ENCODE measurements at places on chromosomes 12 and 14. TPM values are rescaled to one million over a fixed set of nuclear protein-coding genes. Genes with fewer than 3 reads are reported as not detected.

- DNase-seq: no peak
Observed at GRCh38 chr14:104120281-104120741, 18.1 kb upstream of the KIF26A start.

- no peak for DNase-seq
Observed at GRCh38 chr14:56268673-56269072, 150.5 kb downstream of the PELI2 start.

DNA sequence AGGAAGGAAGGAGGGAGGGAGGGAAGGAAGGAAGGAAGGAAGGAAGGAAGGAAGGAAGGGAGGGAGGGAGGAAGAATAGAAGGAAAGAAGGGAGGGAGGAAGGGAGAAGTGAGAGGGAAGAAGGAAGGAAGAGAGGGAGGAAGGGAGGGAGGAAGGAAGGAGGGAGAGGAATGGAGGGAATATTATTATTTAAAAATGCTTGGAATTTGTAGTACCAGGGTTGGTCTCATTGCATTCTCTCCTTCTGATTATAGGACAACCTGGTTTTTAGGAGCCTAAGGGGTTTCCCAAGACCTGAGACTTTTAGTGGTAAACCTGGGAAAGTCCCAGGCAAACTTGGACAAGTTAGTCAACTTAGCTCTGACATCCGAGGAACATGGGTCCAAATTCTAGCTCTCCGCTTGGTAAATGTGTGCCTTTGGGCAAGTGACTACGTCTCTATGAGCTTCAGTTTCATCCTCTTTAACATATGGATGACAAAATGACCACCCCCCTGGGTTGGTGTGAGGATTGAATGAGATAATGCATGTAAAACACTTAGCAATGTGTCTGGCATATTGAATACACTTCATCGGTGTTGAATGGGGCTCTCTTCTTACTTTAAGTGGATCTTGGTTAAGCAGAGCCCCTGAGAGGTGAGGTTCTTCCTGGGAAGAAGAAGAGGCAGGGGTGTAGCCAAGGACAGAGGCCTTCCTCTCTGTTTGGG, 690.7 kb upstream of the TBX3 start:
- no peak for DNase-seq

DNA sequence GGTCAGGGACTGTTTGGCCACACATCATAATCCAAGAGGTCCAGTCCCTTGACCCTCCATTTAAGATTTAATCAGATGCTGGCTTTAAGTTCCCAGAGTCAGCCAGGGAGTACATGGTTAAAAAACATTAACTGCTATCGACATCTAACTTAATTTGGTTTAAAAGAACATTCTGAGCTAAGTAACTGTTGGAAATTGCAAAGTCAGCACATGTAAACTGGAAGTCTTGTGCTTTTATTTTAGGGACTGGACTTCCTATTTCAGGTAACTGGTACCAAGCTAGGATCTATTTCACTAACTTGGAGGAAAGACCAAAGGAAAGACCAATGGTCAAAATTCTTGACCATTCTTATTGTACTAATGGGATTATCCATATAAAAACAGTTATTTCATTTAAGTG, 40.6 kb downstream of the GNS start:
- DNase-seq: no peak

- no peak for DNase-seq
Observed at GRCh38 chr12:88575361-88575970, 4.8 kb downstream of the KITLG start.

DNA sequence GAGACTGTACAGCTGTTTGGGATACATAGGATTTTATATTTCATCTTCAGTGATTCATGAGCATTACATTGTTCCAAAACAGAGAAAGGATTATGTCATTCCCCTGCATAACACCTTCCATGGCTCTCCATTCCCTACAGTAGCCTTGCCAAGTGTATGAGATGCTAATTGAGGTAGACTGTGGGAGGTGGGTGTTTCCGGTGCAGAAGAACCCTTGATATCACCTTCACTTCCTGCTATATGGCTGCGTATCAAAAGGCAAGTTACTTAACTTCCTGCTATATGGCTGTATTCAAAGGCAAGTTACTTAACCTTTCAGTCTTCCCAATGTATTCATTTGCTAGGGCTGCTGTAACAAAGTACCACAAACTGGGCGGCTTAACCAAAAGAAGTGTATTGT, 11.2 kb downstream of the FAR2 start:
- DNase-seq: no peak

- DNase-seq: no peak
Observed at GRCh38 chr12:108123402-108123801, 5.7 kb upstream of the WSCD2 start.

DNA sequence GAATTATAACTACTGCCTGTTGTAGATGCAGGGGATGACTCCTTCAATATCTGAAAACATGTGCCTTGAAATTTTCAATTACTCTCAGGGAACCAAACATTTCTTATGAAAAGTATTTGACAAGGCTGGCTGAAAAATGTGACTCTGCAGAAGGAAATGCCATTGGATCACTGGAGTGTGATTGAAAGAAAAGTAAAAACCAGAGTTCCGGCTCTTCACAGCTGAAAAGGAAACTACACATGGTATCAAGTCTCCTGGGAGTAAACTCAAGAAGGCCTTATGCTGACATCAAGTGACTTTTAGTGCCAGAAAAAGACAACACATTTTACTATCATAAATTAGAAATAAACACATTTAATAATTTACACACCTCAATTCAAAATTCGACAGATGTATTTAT, 693.0 kb downstream of the LRFN5 start:
- no peak for DNase-seq

- DNase-seq: no peak
Observed at GRCh38 chr12:26750531-26751175, 82.3 kb downstream of the ITPR2 start.

GRCh38 chr14:75449696-75450095, 21.9 kb downstream of the JDP2 start:
- DNase-seq: no peak

DNA sequence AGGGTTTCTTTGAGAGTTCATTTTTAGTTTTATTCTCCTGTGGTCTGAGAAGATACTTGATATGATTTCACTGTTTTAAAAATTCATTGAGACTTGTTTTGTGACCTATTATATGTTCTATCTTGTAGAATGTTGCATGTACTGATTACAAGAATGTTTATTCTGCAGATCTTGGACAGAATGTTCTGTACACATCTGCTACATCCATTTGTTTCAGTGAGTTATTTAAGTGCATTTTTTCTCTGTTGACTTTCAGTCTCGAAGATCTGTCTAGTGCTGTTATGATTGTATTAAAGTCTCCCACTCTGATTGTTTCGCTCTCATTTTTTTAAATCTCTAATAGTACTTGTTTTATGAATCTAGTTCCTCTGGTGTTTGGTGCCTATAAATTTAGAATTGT, 1319.8 kb downstream of the TMEM121 start:
- no peak for DNase-seq

DNA sequence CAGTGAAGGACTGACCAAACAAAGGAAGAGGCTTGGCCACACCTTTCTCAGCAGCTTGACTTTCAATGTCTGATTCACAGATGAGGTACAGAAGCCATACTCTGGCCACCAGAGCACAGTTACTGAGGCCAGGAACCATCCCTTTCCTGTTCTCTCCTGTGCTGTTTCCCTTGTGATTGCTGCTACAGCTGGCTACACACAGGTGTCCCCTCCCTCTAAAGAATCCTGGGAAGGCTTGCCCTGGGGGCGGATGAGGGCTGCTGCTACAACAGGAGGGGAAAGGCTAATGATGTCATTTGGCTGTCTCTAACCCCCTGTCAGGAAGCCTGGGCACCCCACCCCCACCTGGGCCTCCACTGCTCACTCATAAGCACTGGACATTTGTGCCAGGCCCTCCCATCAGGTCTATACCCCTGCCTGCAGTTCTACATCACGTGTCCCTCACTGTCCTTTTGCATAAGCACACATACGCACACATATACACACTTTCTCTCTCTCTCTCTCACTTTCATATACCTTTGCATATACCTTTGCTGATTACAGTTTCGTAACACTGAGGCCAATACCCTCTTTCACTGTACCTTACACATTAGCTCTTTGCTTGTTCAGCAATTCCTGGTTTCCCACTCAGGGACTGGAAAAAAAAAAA, 41.4 kb downstream of the PRPF40B start:
- DNase-seq: peak; percentile 62

- DNase-seq: no peak
Observed at GRCh38 chr12:68439368-68440045, 107.3 kb upstream of the MDM1 start.

- DNase-seq: no peak
Observed at GRCh38 chr12:80868576-80868975, 69.2 kb downstream of the LIN7A start.

GRCh38 chr14:86673523-86673969, 1143.6 kb downstream of the FLRT2 start:
- DNase-seq: no peak

The CFAP73 gene
- total RNA-seq: not detected

The ADAM20 gene
- total RNA-seq: 0.26 TPM

The AQP2 gene
- not detected for total RNA-seq

The CD163L1 gene
- 1.3 TPM for total RNA-seq

The RPS6KL1 gene
- 11.5 TPM for total RNA-seq

The HCAR2 gene
- not detected for total RNA-seq

All from pulmonary artery endothelial cell (primary cell).